ENCODE measurements at places on chromosomes 2 and 18. TPM values are rescaled to one million over a fixed set of nuclear protein-coding genes. Genes with fewer than 3 reads are reported as not detected.

CCDC121 gene
- total RNA-seq: 0.88 TPM

CROCC2 gene
- total RNA-seq: not detected

ELOA2 gene
- not detected for total RNA-seq

RANBP2 gene
- 64.1 TPM for total RNA-seq

TSGA10 gene
- 0.44 TPM for total RNA-seq

MLPH gene
- total RNA-seq: 32.2 TPM

RAPGEF4 gene
- 0.14 TPM for total RNA-seq

SRD5A2 gene
- not detected for total RNA-seq

LCT gene
- total RNA-seq: not detected

CCDC68 gene
- 18.3 TPM for total RNA-seq

PLCD4 gene
- 1.4 TPM for total RNA-seq

PLGLB2 gene
- 0.66 TPM for total RNA-seq

DLGAP1 gene
- 3.1 TPM for total RNA-seq

ING5 gene
- 12.7 TPM for total RNA-seq

GALR1 gene
- total RNA-seq: not detected

GKN2 gene
- total RNA-seq: 0.22 TPM

ACVR1 gene
- 41.6 TPM for total RNA-seq

GCKR gene
- 0.43 TPM for total RNA-seq

LYPD6 gene
- 12.0 TPM for total RNA-seq

ALLC gene
- not detected for total RNA-seq

CHRND gene
- not detected for total RNA-seq

FHOD3 gene
- total RNA-seq: 16.9 TPM

WDR12 gene
- 41.1 TPM for total RNA-seq

LRRC30 gene
- not detected for total RNA-seq

IGFBP5 gene
- total RNA-seq: 541 TPM

CNDP1 gene
- 0.22 TPM for total RNA-seq

CACNB4 gene
- total RNA-seq: under 0.01 TPM

DTNA gene
- 8.0 TPM for total RNA-seq

LYPD1 gene
- 5.5 TPM for total RNA-seq

SCN7A gene
- under 0.01 TPM for total RNA-seq

EVA1A gene
- total RNA-seq: 51.3 TPM

SFXN5 gene
- total RNA-seq: 9.6 TPM

STARD6 gene
- not detected for total RNA-seq

KCNIP3 gene
- 0.57 TPM for total RNA-seq

QPCT gene
- 11.2 TPM for total RNA-seq

SOX11 gene
- under 0.01 TPM for total RNA-seq
